Stimulated activated CD4-positive, alpha-beta T cell treated with anti-CD3 and anti-CD28 coated beads, Interleukin-4, amount 100 ng/mL, for 1 hour (primary cell): ENCODE measurements at places on chromosomes 12 and 14.

- DNase-seq = peak; percentile 14
These were observed 19.6 kb downstream of the ACVR1B start for GRCh38 chr12:51970904-51971646.

- no peak for DNase-seq
These were observed 10.2 kb downstream of the ABCB9 start for GRCh38 chr12:122956035-122956434.

GRCh38 chr14:74959596-74960180 is 4.3 kb upstream of the PGF start:
- no peak for DNase-seq

DNA sequence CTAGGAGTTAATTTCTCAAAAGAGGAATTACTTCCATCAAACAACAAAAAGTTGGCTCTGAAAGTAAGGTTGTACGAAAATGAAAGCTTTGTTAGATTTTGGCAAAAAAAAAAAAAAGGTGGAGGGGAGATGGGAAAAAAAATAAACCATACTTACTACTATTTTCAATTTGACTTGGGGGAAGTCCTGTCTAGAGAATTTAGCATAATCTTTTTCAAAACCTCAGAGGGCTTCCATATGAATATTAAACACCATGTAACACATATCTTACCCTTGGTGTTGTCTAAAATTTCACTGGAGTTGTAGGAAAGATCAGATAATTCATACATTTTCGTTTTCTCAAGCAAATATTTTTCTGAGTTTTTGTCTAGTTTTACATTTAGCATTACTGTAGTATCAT is 17.5 kb downstream of the GRIP1 start:
- no peak for DNase-seq

DNA sequence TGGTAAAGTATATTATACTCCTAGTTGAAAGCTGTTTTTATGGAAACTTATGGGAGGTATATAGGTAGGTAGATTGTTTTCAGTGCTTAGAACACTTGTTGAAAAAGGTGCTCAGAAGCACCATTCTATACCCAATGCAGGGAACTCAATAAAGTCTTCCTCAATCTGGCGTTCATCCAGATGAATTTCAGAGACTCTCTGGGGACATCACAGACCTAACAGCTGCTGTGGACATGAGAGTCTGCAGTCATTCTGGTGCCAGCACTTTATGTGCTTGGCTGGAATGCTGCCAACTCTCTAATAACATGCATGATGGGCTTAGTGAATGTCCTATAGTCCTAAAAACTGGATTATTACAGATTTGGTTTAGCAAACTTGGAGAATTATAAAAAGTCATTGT is 115.9 kb downstream of the NTN4 start:
- DNase-seq = no peak

DNA sequence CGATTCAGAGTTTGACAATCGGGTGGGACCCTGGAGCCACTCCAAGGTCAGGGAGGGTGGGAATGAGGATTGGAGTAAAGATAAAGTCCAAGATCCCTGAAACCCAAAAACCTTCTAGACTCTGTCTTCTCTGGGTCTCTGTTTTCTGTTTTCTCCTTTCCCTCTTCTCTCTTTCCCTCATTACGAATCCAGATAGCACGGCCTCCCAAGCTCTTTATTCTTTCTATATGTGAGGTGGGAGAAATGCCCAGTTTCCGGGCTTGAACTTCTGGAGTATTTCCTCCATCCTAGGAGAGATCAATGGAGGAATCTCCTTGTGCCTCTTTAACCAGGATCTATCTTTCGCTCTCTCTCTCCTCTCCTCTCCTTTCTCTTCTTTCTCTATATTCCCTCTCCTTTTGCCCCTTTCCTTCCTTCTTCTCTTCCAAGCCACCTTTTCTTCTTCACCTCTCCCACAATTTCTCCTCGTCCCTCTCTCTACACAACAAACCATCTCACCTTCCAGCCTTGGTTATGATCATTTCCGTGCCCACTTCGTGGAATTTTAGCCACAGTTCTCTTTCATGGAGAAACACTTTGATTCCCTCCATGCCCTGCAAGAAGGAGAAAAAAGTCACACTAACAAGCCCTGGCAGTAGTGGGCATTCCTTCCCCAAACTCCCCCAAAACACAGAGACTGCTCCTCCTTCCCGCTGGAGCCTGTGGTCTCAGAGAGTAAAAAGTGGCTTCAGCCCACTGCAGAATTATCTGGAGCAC is 4.4 kb downstream of the TBX5 start:
- no peak for DNase-seq

DNA sequence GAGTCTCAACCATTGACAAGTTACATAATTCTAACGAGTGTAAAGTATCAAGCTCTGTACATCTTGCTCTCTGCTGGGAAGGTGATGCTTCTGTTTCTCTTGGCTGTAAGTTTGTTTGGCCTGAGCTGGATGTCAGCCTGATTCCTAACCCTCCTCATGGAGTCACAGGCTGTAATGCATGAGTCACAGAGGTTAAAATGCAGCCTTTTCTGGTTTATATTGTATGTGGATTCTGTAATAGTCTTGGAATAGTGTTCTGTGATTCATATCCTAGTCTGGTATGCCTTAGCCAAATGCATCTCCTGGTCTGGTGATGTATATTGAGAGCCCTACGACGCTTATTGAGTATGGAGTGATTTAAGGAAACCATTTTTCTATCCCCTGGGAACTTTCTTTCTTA is 104.5 kb upstream of the FRMD6 start:
- no peak for DNase-seq

DNA sequence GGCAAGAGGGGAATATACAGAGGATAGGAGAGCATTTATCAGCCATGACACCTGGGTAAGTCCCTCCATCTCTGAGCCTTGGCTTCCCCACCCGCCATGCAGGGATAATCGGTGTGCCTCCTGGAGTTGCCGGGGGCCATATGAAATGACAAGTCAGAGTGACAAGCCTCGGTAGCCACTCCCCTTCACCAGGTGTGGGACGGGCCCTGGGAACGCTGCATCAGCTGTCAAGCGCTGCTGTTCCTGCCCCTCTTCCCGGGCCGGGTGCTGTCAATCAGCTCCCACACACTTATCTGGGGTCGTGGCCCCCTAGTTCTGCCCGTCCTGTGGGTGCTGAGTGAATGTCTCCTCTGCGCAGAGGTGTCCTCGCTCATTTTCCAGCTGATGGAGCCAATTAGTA is 57.2 kb downstream of the MVK start:
- no peak for DNase-seq

- DNase-seq = no peak
These were observed 64.1 kb downstream of the NELL2 start for GRCh38 chr12:44812062-44812461.

DNA sequence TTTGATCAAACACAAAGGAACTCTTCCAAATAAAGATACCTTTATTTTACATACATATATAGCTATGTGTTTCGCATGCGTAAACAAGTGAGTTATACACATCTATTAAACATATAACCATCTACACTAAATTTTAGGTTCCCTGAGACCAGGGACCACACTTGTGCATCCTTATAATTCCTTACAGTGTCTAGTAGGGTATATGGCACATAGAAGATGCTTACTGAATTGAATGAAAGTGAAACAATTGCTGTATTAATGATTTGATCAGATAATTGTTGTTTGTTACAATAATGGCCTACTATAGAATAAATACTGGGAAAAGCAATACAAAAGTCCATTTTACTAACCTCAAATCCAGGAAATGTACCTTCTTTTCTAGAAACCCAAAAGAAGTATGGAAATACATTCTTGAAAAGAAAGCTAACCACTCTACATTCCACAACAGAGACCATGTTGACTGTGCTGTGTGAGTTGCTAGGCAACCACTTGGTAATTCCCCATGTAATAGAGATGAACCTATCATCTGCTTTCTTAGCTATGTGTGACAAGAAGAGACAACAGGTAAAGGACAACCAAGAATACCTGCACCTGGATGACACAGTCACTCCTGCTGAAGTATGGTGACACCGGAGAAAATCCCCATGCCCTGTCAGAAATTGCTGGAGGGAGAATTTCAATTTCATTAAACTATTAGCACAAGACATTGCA is 11.9 kb upstream of the CIPC start:
- no peak for DNase-seq

- DNase-seq = no peak
These were observed 271.4 kb downstream of the SSPN start for GRCh38 chr12:26466726-26467125.

DNA sequence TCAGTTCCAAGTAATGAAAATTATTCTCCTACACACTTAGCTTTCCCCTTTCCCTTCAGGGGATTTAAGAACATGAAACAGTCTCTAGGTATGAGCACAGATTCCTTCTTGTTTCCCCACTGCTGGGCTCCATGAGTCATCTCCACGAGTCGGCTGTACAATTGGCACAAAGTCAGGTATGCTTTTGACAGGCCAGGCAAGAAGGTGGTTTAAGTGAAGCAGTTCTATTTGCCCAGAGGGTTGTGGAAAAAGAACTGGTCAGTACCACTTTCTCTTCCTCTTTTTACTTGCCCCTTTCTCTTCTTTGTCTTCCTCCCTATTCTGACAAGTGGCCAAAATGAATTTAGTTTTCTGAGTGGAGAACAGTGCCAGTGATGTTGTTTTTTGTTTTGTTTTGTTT is 16.3 kb downstream of the DYNC1H1 start:
- DNase-seq = no peak

DNA sequence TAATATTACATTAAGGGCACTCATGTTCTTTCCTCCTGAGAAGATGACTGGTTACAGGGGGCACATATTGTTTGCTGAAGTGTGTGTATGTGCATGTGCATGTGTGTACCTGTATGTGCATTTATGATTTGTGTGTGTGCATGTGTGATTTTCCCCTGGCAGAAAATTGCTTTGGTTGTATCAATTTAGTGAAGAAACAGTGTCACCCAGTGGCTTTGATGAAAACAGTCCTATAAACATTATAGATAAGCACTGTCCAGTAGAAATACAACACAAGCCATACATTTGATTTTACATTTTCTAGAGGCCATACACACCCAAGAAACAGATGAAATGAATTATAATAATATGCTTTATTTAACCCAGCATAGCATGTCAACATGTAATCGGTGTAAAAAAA is 8.6 kb downstream of the PDE3A start:
- no peak for DNase-seq

- no peak for DNase-seq
These were observed 275.3 kb downstream of the CCER1 start for GRCh38 chr12:90679674-90680073.

DNA sequence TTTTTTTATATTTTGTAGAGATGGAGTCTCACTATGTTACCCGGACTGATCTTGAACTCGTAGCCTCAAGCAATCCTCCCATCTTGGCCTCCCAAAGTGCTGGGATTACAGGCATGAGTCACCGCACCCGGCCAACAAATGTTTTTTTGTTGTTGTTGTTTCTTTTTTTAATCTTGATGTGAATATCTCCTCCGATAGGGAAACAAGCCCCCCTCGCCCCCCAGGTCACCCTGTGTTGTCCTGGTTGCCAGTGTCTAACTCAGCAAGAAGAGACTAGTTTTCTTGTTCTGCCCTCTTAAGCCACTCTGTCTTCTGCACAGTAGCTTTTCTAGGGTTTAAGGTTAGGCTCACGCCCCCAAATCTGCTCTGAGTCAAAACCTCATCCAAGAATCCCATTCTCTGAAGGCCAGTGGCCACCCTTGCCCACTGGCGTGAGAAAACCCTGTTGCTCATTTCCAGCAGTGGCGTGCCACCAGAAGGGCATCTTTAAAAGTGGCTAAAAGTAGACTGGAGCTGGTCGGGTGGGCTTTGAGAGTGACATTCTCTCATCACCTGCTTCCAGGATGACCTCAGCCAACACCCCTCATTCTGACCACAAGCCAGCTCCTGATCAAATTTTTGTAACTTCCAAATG is 42.7 kb downstream of the C14orf132 start:
- DNase-seq = no peak

GRCh38 chr12:50614167-50614759 is 109.5 kb downstream of the DIP2B start:
- no peak for DNase-seq

DNA sequence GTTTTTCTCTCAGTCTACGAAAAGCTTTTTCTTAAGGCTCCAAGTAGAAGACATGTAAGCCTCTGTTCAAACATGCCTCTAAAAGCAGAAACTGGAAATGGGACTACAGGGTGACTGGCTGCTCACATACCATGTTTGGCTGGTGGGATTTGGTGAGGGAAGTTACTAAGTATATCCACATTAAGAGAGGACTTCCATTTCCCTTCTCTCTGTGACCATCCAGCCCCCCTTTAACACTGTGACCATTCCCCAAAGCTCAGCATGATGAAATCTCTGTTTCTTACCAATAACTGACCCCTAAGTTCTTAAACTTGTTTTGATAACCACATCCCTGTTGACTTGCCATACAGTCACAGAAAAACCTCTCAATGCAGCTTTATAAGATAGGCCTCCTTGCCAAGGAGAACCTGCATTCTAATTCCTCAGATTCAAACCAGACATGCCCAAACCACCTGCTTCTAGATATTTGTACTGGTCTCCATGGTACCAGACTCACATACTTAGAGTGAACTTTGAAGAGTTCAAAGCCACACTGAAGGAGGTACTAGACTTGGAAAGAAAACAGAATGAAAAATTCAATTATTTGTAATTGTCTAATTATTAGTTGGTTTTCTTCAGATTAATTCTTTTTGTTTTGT is 102.2 kb downstream of the VEZT start:
- DNase-seq = no peak

GRCh38 chr14:61388173-61388975 is 67.0 kb downstream of the PRKCH start:
- DNase-seq = peak; percentile 26

GRCh38 chr12:131166717-131167116 is 213.0 kb downstream of the ADGRD1 start:
- no peak for DNase-seq

GRCh38 chr12:13670285-13670866 is 311.0 kb downstream of the GRIN2B start:
- DNase-seq = no peak

GRCh38 chr12:91893476-91893875 is 252.2 kb downstream of the BTG1 start:
- DNase-seq = no peak

GRCh38 chr14:65833267-65833880 is 420.8 kb downstream of the FUT8 start:
- no peak for DNase-seq

GRCh38 chr12:50018154-50018553 is 7.1 kb downstream of the RACGAP1 start:
- no peak for DNase-seq

- DNase-seq = no peak
These were observed 47.2 kb upstream of the GARIN6 start for GRCh38 chr12:99600388-99600787.

DNA sequence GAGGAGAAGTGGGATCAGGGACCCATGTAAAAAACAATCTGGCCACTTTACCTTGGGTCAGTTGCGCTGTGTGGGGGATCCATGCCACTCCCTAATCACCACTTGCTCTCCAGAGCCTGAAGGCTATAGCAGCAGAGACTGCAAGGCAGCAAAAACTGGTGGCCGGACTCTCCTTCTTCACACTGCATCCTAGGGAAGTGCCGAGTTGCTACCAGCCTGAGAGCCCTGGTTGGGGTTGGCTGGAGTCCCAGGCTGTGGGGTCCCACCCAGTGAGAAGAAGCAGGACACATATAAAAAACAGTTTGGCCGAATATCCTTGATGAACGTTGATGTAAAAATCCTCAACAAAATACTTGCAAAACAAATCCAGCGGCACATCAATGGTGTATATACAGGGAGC is 341.2 kb downstream of the AEBP2 start:
- no peak for DNase-seq
